Right ventricle myocardium superior (tissue), 1 donor: ENCODE measurements at places on chromosomes 12 and 14. TPM values are rescaled to one million over a fixed set of nuclear protein-coding genes. Genes with fewer than 3 reads are reported as not detected.

The BDKRB1 gene
- total RNA-seq, result not detected

The KRT4 gene
- total RNA-seq, result not detected

The DPPA3 gene
- total RNA-seq, result not detected

The PLEKHG7 gene
- total RNA-seq, result not detected

GRCh38 chr14:22417914-22418313 lies 171.1 kb downstream of the DAD1 start:
- DNase-seq, result no peak

DNA sequence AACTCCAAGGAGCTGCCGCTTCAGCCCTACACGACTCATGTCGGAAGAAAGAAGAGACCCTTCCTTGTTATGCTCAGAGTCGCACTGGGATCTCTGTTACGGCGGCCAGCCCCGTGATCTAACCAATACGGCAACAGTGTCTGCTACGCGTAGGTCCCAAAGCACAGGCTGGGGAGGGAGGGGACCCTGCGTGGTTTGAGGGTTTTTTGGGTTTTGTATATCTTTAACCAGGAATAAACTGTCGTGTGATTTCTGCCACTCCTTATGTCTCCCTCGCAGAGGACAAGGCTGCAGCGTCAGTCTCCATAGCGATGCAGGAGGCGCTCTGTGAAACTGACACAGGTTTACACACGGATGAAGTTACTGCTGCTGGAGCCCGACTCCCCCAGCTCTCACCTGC lies 60.0 kb upstream of the DIO3 start:
- DNase-seq, result no peak

GRCh38 chr14:35395283-35395682 lies 9.3 kb downstream of the NFKBIA start:
- no peak for DNase-seq

DNA sequence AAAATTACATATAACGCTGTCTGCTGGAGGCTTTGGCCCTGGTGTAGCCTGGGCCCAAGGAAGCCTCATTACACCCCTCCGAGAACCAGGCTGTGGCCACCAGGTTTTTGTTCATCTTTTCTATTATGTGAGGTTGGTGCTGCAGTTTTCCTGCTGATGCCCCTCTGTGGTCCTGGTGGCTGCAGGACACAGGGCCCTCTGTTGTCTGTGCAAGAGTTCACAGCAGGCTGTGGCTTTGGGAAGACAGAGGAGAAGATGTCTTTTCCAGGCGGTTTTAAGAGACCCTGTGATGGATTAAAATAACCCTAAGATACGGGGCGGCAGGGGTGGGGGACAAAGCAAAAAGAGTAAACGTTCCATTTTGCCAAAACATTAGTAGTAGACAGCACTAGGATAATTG lies 121.5 kb downstream of the ADGRD1 start:
- DNase-seq, result no peak

DNA sequence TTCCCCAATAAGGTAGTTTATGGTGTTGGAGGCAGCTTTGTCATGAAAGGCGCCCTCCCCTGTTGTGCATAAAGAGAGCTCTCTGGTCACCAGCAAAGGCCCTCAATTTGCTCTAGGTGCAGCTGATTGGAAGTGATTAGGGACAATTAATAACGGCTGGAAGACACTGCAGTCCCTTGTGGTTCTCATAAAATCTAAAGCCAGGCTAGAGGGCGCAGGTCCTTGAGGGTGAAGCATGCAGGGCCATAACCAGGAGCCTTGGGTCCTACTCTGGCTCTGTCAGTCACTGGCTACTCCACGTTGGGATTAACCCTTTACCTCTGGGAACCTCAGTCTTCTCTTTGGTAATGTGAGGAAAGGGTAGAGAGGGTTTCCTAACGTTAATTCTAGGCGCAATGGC lies 1.9 kb downstream of the DAAM1 start:
- DNase-seq, result no peak

- no peak for DNase-seq
Measured at GRCh38 chr12:90111791-90112580, 403.3 kb upstream of the ATP2B1 start.

DNA sequence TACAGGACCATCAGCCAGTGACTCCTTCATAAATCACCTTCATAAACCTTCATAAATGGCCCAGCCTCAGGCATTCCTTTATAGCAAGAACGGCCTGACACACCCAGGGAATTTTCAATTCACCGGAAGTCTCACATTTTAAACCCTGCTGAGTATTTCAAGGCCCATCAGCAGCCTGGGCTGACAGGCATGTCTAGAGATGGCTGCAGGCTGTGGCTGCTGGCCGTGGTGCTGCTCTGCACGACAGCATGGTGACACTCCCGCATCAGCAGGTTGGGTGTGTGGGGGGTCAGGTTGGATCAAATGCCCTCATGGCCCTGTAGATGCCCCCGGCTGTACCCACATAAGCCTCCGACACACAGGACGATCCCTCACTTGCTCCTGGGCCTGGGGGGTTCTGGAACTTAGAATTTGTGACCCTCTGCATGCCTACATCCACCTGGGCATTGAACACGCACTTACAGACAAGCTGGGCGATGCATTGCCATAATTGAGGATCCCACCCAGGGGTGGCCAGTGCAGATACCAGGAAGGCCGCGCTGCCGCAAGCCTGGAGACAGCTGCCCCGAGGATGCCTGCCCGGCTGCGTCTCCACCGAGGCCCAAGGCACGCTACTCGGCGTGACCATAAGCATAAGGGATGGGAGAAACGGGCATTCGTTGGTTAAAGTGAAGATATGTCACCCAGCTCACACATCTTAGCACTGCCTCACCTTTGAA lies 124.3 kb downstream of the PIWIL1 start:
- no peak for DNase-seq

- no peak for DNase-seq
Measured at GRCh38 chr12:26268841-26269561, 73.6 kb downstream of the SSPN start.

DNA sequence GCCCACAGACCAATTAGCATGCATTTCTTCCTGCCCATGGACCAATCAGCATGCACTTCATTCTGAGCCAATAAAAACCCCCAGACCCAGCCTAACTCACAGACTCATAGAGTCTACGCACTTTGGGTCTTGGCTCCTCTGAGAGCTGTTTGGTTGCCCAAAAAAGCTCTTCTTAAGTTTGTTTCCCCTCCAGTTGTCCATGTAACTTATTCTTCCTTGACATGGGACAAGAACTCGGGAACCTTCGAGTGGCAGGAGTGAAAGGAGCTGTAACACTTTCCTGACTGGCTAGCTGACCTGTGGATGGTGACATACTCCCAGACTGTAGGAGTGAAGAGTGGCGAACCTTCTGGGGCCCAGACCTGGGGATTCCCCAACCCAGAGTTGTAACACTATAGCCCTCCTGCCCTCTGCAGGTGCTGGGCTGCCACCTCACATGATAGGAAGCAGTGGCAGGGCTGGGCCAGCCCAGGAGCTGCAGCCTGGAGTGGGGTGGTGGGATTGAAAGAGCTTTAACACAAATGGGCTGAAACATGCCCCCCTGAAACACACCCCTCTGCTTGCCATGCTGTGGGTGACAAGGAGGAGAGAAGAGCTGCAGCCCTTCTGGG lies 4.4 kb upstream of the BTBD7 start:
- no peak for DNase-seq
